ENCODE measurements at places on chromosomes 1 and 21.

- no peak for DNase-seq
These were observed 5.8 kb downstream of the CAPN8 start for GRCh38 chr1:223659711-223660110.

- DNase-seq: no peak
These were observed 318.9 kb downstream of the LMO4 start for GRCh38 chr1:87647430-87648177.

- no peak for DNase-seq
These were observed 3.5 kb upstream of the IGSF8 start for GRCh38 chr1:160101717-160102522.

- no peak for DNase-seq
These were observed 737.6 kb downstream of the PLA2G4A start for GRCh38 chr1:187566354-187566753.

GRCh38 chr21:32083197-32083596, 195.7 kb downstream of the MIS18A start:
- DNase-seq: no peak

DNA sequence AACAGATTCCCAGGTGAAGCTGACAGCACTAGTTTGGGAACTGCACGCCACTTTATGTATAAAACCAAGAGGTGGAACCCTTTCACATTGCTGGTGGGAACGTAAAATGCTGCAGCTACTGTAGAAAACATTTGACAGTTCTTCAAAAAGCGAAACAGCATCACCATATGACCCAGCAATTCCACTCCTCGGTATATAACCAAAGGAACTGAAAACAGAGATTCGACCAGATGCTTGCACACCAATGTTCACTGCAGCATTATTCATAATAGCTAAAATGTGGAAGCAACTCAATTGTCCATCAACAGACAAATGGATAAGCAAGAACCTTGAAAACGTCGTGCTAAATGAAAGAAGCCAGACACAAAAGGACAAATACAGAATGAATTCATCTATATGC, 17.5 kb downstream of the RSPH1 start:
- DNase-seq: no peak

- DNase-seq: peak; percentile 20
These were observed 86.8 kb downstream of the LRRC8C start for GRCh38 chr1:89719502-89720306.

- peak; percentile 40 for DNase-seq
These were observed 80.4 kb downstream of the ADARB1 start for GRCh38 chr21:45154511-45155508.

GRCh38 chr1:40454873-40455272, 4.6 kb downstream of the ZFP69B start:
- DNase-seq: no peak

DNA sequence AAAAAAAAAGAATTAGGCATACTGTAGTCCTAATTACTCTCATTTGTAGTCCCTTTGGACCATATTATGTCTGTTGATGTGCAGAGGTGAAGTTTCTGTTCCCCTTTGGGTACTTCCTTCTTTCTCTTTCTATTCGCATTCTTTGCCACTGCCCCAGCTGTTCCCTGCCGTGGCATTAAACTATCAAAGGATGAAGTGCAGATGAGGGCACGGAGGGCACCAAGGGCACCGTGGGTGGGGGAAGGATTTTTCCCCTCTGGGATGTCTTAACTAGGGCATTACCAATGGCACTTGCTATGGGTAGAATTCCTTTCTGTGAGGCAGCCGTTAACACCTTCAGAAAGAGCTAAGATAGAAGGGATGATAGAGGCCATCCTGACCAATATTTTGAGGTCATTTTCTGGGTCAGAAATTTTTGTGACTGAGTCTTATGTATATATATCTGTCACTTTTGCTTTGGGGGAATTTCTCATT, 4.9 kb upstream of the MAPKAPK2 start:
- DNase-seq: peak; percentile 26

DNA sequence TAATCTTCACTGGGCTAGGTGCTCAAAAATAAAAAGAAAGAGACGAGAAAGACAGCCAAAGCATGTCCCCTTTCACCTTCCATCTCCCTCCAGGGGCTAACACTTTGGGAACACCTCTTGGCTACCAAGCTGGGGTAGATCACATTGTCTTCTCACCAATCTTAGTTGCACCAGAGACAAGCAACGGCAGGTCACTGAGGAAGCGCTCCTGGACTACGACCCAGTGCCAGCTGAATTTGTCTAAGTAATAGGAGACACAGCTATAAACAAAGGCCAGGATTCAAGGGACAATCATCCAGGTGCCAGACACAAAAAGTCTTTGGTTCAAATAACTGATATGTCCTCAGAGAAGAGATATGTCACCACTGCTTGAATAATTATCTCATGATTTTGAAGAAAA, 100.4 kb downstream of the SLC45A1 start:
- no peak for DNase-seq

- no peak for DNase-seq
These were observed 1.4 kb upstream of the MDM4 start for GRCh38 chr1:204514828-204515227.
